Hematopoietic multipotent progenitor cell (in vitro differentiated cells): ENCODE measurements at places on chromosomes 7 and 10. TPM values are rescaled to one million over a fixed set of nuclear protein-coding genes. Genes with fewer than 3 reads are reported as not detected.

Gene SUGCT
- total RNA-seq = 0.81 TPM

Gene ZWINT
- total RNA-seq = 11.3 TPM

Gene HDAC9
- total RNA-seq = 10.2 TPM

Gene SFRP4
- 0.27 TPM for total RNA-seq

- DNase-seq = no peak
Measured at GRCh38 chr7:41162612-41163011, 540.3 kb downstream of the INHBA start.

DNA sequence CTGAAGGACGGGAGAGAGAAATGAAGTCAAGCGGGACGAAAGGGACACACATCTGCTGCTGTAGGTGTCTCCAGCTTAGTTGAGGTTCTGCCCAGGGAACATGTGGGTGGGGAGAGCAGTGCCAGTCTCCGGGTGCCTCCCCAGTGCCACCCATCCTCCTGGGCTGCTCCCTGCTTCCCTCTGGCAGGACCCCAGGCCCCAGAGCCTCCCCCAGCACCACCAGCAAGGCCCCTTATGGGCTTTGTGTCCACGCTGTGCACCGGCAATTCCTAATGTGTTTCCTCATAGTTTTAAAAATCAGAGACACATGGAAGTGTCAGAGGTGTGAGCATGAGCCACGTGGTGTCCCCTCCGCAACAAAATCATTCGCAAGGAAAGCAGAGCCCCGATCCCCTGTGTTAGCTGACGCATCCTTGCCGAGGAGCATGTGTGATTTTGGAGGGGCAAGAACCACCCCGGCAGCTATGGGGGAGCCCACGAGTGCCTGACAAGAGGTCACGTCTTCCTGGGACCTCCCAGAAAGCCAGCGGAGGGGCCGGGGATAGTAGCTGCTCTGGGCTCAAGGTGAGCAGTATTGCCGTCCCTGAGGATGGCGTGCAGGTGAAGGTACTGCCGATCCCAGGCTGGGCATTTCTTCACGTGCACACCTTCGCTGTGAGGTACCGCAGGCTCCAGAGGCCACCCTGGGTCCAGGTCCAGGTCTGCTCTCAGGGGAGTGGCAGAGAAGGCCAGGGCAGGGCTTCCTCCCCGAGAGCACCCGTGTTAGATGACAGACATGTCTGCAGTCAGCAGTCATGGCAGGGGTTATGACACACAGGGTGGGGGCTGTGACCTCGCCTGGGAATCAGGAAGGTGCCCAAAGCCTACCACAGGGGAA is 448.2 kb upstream of the FOXK1 start:
- no peak for DNase-seq

- no peak for DNase-seq
Measured at GRCh38 chr10:11482306-11482705, 129.1 kb downstream of the USP6NL start.

- DNase-seq = no peak
Measured at GRCh38 chr7:141668853-141669252, 33.1 kb downstream of the DENND11 start.

GRCh38 chr7:148882192-148882591 is 1.9 kb downstream of the EZH2 start:
- no peak for DNase-seq
